ENCODE measurements at places on chromosomes 13 and 19. TPM values are rescaled to one million over a fixed set of nuclear protein-coding genes. Genes with fewer than 3 reads are reported as not detected.

MISP3 gene
- 0.81 TPM for total RNA-seq

OR7A5 gene
- total RNA-seq = not detected

GPR18 gene
- total RNA-seq = not detected

CYP4F8 gene
- total RNA-seq = not detected

IGFL1 gene
- total RNA-seq = not detected

GRCh38 chr19:55341171-55341588, 1.5 kb downstream of the KMT5C start:
- peak; percentile 83 for DNase-seq

GRCh38 chr13:80742033-80742432, 401.1 kb upstream of the SPRY2 start:
- peak; percentile 36 for DNase-seq

- DNase-seq = no peak
Observed at GRCh38 chr19:19279853-19280252, 6.8 kb upstream of the TM6SF2 start.

DNA sequence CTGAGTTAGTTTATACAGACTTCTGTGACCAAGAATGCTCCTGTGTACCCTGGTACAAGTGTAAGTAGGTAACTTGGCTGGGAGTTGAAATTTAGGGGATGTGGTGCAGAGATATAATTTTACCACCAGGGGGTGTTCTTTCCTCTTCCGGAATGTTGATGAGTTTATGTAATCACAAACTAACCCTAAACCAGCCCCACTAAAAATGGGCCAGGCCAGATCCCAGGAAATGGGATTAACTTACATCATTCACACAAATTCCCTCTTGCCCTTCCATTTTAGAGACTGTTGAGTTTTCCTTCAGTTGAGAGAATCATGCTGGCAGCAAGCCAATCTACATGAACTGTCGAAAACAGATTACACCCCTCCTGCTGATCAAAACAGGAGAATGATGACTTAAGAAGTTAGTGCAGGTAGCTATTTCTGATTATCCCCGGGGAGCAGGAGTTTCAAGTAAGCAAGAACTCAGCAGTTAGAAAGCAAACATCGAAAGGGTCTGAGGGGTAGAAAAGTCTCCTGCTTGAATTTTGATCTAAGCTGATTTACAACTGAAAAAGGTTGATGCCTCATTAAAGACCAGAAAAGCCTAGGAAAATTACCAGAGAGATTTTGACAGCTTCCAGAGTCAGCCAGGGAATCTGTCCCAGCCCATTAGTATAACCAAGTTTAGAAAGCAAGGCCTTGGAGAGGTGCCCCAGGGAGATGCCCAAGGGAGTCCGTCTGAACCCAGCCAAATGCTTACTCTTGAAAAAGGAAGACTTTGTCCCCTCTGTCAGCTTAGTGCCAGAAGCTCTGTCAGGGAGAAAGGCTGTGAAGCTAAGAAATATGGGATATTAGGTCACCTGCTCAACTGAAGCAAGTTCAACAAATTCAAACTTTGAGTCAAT, 32.3 kb upstream of the MED4 start:
- peak; percentile 81 for DNase-seq

DNA sequence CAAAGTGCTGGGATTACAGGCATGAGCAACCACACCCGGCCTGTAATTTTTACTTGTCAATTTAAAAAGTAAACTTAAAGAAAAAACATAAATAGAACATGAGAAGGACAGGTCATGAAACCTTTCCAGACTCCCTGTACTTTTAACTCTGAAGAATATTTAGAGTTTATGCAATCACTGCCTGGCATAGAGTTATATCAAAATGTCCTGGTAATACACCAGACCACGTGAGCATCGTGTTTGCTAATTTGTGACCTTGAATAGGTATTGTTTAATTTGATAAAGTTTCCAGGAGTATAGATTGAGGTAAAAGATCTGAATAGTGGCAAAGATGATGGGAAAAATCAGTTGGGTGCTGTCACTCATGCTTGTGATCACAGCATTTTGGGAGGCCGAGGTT, 81.2 kb upstream of the RNF113B start:
- no peak for DNase-seq

DNA sequence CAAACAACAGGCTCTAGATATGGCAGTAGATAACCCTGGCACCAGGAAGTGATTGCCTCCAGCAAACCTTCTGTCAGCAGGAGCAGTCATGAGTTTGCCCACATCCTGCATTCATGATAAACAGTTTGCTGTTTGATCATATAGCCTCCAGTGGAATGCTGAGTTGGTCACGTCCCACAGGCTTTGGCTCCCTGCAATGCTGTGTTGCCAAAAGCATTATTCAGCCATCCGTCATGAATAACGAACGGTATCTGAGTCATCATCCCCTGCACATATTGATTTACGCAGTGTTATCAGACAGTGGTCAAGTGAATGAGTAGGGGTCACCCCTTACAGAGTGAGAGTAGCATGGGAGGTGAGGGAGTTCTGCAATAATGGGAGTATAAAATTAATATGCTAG, 21.9 kb upstream of the ZNF432 start:
- no peak for DNase-seq

DNA sequence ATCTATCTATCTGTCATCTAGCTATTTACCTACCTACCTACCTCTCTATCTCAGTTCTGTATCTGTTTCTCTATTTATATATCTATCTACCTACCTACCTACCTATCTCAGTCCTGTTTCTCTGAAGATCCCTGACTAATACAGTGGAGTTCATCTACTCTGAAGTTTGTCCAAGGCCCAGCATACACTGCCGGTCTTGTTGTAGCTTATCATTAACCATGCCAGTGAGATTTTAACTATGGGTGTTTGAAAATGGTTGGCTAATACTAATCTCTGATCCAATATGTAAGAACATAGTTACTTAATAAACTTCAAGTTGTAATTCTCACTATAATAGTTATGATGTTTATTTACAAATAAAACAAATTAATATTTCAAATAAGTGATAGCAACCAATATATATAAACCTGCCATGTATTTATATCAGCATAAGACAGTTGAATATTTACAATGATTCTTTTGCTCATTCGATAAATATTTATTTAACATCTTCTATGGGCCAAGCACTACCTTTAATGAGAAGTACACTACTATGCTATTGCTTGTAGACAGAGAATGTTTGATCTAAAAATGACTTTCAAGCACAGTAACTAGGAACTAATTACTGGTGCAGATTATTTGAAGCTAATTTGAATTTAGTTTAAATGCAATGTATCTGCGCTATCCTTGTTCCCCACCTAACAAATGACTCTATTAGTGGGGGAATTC, 242.1 kb downstream of the KLF5 start:
- no peak for DNase-seq

DNA sequence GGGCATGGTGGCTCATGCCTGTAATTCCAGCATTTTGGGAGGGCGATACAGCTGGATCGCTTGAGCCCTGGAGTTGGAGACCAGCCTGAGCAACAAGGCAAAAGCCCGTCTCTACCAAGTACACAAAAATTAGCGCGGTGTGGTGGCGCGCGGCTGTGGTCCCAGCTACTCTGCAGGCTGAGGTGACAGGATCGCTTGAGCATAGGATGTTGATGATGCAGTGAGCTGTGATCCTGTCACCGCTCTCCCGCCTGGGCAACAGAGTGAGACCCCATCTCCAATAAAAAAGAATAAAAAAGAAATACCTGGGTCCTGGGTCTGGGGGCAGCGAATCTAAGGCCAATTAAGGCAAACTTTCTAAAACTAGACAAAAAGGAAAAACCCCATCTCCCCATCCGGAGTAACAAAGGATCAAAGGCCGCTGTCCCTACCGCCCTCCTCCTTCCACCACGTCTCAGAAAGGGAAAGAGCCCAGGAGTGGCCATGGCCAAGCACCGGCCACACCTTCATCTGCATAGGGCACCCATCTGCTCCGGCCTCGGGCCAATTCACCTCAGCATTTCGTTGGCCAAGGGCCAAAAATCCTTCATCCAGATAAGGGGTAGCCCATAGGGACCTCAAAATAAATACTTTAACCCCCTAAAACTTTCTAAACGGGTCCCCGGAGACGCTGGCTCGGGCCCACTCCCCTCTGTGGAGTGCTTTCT, 851 bp downstream of the ZNF320 start:
- peak; percentile 38 for DNase-seq

DNA sequence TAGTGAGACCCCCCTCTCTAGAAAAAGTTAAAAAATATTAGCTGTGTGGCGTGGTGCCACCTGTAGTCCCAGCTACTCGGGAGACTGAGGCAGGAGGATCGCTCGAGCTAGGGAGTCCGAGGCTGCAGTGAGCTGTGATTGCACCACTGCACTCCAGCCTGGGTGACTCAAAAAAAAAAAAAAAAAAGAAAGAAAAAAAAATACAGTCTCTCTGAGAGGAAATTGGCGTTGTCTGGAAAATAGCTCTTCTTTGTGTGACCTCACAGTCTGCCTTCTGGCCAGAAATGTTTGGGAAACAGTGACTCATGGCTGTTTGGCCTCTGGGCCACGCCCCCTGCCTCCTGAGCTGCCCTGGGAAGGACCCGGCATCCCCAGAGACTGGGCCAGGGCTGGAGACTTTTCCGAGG, 10.7 kb downstream of the MARCHF2 start:
- peak; percentile 88 for DNase-seq

Data from SJCRH30 (cell line).